ENCODE measurements at places on chromosomes 2 and 18. TPM values are rescaled to one million over a fixed set of nuclear protein-coding genes. Genes with fewer than 3 reads are reported as not detected.

- peaks cover 11% of the 10 kb centered on the region for H3K4me1 ChIP-seq
- H3K27ac ChIP-seq: no peak overlapping the region
- no peak overlapping the region for H3K4me3 ChIP-seq
- no peak for DNase-seq
- H3K36me3 ChIP-seq: no peaks in the 10 kb centered on the region
Measured at GRCh38 chr2:173033084-173033483, 42.6 kb upstream of the MAP3K20 start.

DNA sequence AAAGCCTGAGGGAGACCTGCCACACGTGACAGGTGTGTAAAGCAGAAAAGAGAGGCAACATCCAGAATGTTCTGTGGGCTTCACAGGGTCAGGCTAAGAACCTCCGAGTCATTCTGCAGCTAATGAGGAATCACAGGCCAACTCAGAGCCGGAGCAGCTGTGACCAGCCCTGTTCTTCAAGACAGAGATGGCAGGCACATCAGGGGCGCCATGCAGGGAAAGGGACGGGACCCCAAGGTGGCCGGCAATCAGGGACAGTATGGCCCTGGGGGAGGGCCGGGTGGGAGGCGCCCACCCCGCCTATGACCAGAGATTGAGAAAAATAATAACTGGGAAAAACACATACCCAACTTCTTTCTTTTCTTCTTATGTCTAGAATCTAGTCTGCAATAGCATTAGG is 316.7 kb upstream of the SALL3 start:
- no peak overlapping the region for H3K27ac ChIP-seq
- H3K4me3 ChIP-seq: no peak overlapping the region
- H3K27me3 ChIP-seq: no peaks in the 10 kb centered on the region
- no peaks in the 10 kb centered on the region for H3K4me1 ChIP-seq
- DNase-seq: no peak

HOXD3 gene
- not detected for total RNA-seq

GRCh38 chr2:46387886-46388515 is 90.8 kb downstream of the EPAS1 start:
- H3K4me1 ChIP-seq: no peaks in the 10 kb centered on the region
- H3K4me3 ChIP-seq: no peak overlapping the region
- DNase-seq: no peak
- H3K27ac ChIP-seq: no peak overlapping the region
- H3K36me3 ChIP-seq: peaks cover 22% of the 10 kb centered on the region

SESTD1 gene
- 101 TPM for total RNA-seq

MC2R gene
- total RNA-seq: not detected

DNA sequence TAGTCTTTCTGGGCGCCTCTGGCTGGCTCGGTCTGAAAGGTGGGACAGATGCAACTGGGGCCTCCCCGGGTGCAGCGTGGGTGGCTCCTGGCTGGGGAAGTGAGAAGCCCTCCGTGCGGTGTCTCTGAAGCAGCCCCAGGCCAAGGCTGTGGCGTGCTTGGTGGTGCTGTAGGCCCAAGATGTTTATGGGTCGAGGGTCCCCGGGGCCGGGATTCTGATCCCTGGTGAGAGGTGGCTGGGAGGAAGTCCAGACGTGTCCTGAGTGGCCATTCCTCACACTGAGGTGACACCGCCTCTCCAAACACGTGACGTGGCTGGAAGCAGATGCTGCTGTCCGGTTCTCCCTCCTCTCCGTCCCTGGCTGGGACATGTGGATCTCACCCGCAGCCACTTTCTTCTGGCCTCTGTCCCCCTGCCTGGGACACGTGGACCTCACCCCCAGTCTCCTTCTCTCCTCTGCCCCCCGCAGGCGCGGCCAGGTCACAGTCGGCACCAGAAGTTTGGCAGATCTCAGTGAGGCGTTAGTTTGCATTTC is 12.6 kb downstream of the RTP5 start:
- peaks cover 4% of the 10 kb centered on the region for H3K27me3 ChIP-seq
- no peaks in the 10 kb centered on the region for H3K36me3 ChIP-seq

DNA sequence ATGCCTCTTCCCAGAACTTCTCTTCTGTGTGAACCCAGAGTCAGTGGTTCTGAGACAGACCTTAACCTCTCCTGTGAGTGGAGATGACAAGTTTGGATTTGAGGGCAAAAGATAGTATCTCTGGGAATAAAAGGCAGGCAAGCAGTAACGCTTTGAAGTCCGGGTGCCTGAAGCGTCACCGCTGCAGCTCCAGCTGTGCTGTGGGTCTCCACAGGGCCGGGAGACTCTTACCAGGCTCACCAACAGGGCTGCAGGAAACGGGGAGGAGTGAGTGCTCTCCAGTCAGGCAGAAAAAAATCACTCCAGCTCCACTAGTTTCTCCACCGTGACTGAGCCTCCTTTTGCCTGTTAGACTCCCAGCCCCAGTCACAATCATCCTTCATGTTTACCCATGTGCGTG is 79.7 kb upstream of the MAP4K4 start:
- peaks cover 24% of the 10 kb centered on the region for H3K4me1 ChIP-seq
- no peaks in the 10 kb centered on the region for H3K27me3 ChIP-seq
- H3K4me3 ChIP-seq: peak overlapping the region; percentile 36
- DNase-seq: no peak

- H3K4me1 ChIP-seq: peaks cover 20% of the 10 kb centered on the region
- peaks cover 4% of the 10 kb centered on the region for H3K36me3 ChIP-seq
- H3K27ac ChIP-seq: peak overlapping the region; percentile 46
Measured at GRCh38 chr18:31041271-31042083, 1.1 kb downstream of the DSC3 start.

GRCh38 chr2:86507600-86507999 is 55.6 kb downstream of the CHMP3 start:
- no peak overlapping the region for H3K4me3 ChIP-seq
- H3K36me3 ChIP-seq: peaks cover 31% of the 10 kb centered on the region
- no peaks in the 10 kb centered on the region for H3K27me3 ChIP-seq
- H3K4me1 ChIP-seq: no peaks in the 10 kb centered on the region
- no peak for DNase-seq

STPG4 gene
- 0.25 TPM for total RNA-seq

GRB14 gene
- total RNA-seq: 2.4 TPM

PUS10 gene
- 5.1 TPM for total RNA-seq

DNA sequence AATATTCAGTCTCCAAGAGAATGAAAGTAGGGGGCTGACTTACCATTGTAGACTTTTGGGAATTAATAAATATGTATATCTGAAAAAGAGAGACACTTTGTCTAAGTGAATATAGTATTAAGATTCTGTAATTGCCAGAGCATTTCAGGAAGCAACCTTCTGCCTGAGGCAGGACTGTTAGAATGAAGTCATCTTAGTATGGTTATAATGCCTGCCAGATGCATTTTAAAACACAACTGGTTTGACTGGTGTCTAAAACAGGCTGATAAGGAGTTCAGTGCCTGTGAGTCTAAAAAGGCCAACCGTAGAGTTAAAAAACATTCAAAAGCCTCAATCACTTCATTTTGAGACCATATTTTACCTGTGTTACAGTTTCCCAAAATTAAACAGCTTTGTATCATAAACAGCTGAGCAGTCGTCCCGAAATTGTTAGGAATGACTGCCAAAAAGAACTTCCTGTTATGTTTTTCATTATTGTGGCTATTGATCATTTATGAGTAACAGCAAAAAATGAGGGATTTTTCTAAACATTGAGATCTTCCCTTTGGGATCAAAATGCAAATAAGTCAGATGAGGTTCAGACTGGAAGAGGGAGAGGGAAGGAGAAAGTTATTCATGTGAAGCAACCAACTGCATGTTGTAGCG is 443.9 kb downstream of the PID1 start:
- DNase-seq: no peak
- H3K4me1 ChIP-seq: no peaks in the 10 kb centered on the region
- no peaks in the 10 kb centered on the region for H3K36me3 ChIP-seq
- no peak overlapping the region for H3K27ac ChIP-seq
- no peaks in the 10 kb centered on the region for H3K27me3 ChIP-seq

XDH gene
- total RNA-seq: 0.23 TPM

RIT2 gene
- total RNA-seq: not detected

ZNF396 gene
- total RNA-seq: 1.4 TPM

NPPC gene
- not detected for total RNA-seq

DNA sequence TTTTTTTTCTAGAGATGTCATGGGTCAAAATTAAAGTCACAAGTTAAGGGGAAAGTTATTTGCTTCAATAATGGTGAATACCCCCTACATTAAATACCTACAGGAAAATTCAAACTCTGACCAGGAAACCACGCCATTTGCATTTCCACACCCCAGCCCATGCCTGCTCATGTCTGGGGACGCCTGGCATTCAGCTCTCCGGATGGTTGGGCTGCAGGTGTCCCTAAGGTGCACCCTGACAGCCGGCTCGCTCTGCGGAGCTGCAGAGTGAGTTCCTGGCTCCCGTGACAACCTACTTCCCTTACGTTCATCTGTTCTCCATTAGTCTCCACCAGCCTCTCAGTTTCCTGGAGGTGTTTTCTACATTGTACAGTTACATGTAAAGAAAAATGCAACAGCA is 122.7 kb upstream of the RIOK3 start:
- H3K36me3 ChIP-seq: peaks cover 14% of the 10 kb centered on the region
- no peak overlapping the region for H3K27ac ChIP-seq
- no peaks in the 10 kb centered on the region for H3K4me1 ChIP-seq
- no peak for DNase-seq
- H3K4me3 ChIP-seq: no peak overlapping the region
- no peaks in the 10 kb centered on the region for H3K27me3 ChIP-seq

DNA sequence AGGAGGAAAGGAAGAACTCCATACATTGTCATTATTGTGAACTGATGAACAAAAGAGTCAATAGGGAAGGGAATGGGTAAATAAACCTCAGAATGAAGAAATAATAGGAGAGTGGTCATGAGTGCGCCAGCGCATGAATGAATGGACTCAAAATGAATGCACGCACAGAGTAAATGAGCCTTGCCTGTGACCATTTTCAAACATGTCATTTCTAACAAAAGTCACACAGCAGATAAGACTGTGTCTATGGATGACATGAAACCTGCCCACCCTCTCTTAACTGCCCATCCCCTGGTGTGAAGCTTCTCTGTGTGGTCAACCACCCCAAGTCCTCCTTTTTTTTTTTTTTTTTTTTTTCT is 121.1 kb upstream of the TEX51 start:
- peaks cover 49% of the 10 kb centered on the region for H3K27me3 ChIP-seq
- no peak overlapping the region for H3K27ac ChIP-seq
- peaks cover 8% of the 10 kb centered on the region for H3K4me1 ChIP-seq
- DNase-seq: no peak
- peak overlapping the region; percentile 91 for H3K4me3 ChIP-seq

PID1 gene
- 1.8 TPM for total RNA-seq

- no peak overlapping the region for H3K27ac ChIP-seq
- DNase-seq: no peak
- H3K4me3 ChIP-seq: no peak overlapping the region
- peaks cover 42% of the 10 kb centered on the region for H3K4me1 ChIP-seq
Measured at GRCh38 chr2:150129921-150130575, 357.4 kb downstream of the RND3 start.

DNA sequence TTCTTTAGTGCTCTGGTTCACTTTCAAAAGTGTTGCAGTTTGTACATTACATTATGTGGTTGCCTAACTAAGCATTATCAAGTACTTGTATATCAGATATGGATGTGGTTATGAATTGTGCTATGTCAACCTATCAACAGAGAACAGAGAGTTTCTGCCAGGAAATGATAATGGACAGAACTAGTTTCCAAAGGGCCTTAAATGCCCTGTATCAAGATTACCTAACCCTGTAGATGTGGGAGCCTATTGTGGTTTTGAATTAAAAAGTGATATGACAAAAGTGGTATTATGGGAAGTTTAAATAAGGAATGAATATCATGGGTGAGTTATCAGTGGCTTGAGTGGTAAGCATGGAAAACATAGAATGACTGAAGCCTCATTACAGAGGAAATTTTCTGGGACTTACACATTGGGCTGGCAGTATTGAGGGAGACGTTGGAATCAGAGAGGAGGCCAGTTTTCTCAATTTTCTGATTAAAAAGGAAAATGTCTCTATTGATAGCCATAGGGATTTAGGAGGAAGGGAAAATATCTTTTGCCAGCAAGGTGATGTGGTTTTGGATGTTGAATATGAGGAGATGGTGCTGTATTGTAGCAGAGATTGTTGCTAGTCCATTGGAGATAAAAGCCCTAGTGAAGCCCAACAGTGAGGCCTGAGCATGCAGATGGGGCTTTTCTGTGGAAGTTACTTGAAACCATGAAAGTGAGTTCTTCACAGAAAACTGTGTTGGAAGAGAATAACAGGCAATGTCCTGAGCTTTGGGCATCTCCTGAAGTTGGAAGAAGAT is 140.7 kb downstream of the TTC27 start:
- H3K4me3 ChIP-seq: no peak overlapping the region
- H3K36me3 ChIP-seq: peaks cover 1% of the 10 kb centered on the region
- H3K4me1 ChIP-seq: peaks cover 11% of the 10 kb centered on the region

CHRNA1 gene
- total RNA-seq: 0.38 TPM

DNA sequence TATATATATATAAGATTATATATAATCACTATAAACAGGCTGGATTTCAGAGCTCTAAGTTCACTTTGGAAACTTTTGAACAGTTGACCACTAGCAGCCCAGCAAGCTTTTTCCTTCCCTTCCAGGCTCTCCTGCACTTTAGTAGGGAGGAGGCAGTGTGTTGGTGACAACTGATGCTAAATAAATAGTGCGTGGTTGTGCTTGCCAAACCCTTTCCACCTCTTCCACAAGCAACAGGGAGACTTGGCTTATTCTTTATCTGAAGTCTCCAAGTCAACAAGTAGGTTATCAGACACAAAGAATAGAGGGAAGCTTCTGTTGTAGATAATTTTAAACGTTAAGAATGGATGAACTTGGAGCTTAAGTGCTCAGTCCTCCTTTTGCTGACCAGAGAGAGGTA is 408.2 kb upstream of the HNRNPA3 start:
- no peaks in the 10 kb centered on the region for H3K4me1 ChIP-seq
- H3K4me3 ChIP-seq: no peak overlapping the region
- no peaks in the 10 kb centered on the region for H3K27me3 ChIP-seq

POTEJ gene
- not detected for total RNA-seq

IL36A gene
- not detected for total RNA-seq

GRCh38 chr2:191166111-191166755 is 15.4 kb upstream of the STAT4 start:
- peaks cover 55% of the 10 kb centered on the region for H3K4me1 ChIP-seq
- peak overlapping the region; percentile 47 for H3K27ac ChIP-seq
- DNase-seq: no peak
- no peaks in the 10 kb centered on the region for H3K27me3 ChIP-seq
- peaks cover 2% of the 10 kb centered on the region for H3K36me3 ChIP-seq

GRCh38 chr18:35099911-35100310 is 58.7 kb downstream of the MAPRE2 start:
- H3K4me3 ChIP-seq: no peak overlapping the region
- no peak for DNase-seq
- no peak overlapping the region for H3K27ac ChIP-seq
- peaks cover 9% of the 10 kb centered on the region for H3K4me1 ChIP-seq
- no peaks in the 10 kb centered on the region for H3K36me3 ChIP-seq

DNA sequence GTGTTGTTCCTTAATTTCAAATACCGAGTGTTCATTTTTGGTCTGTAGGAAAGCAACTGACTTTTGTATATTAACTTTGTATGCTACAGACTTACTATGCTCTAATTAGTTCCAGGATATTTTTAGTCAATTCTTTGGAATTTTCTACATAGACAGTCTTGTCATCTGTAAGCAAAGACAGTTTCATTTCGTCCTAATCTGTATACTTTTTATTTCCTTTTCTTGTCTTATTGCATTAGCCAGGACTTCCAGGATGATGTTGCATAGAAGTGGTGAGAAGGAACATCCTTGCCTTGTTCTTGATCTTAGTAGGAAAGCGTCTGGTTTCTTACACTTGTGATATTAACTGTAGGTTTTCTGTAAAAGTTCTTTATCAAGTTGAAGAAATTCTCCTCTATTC is 56.5 kb downstream of the EPC2 start:
- H3K4me1 ChIP-seq: peaks cover 10% of the 10 kb centered on the region
- H3K4me3 ChIP-seq: no peak overlapping the region
- no peaks in the 10 kb centered on the region for H3K27me3 ChIP-seq
- H3K27ac ChIP-seq: no peak overlapping the region
- DNase-seq: no peak
- H3K36me3 ChIP-seq: peaks cover 27% of the 10 kb centered on the region

All from chondrocyte (in vitro differentiated cells).